ENCODE measurements at places on chromosomes 5 and 9.
A peak's percentile ranks its signal among the peaks of the same experiment; 100 is the strongest.

DNA sequence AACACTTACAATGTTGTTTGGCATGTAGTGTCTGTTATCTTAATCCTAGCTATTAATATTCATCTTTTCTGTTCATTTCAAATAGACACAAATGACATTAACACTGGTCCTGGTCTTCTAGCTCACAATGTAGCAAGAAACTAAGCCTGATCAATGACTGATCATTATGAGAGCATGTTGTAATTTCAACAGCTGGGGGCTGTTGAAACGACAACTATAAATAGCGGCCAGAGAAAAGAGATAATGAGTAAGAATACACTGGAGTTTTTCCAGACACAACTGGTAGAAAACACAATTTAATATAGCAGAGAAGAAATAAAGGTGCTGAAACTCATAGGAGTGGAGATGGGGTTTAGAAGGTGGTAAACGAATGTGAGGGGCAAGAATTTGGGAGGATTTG is 89.2 kb downstream of the HTR4 start:
- no peak for DNase-seq

- no peak for DNase-seq
Measured at GRCh38 chr9:133004999-133005760, 25.6 kb upstream of the GTF3C5 start.

DNA sequence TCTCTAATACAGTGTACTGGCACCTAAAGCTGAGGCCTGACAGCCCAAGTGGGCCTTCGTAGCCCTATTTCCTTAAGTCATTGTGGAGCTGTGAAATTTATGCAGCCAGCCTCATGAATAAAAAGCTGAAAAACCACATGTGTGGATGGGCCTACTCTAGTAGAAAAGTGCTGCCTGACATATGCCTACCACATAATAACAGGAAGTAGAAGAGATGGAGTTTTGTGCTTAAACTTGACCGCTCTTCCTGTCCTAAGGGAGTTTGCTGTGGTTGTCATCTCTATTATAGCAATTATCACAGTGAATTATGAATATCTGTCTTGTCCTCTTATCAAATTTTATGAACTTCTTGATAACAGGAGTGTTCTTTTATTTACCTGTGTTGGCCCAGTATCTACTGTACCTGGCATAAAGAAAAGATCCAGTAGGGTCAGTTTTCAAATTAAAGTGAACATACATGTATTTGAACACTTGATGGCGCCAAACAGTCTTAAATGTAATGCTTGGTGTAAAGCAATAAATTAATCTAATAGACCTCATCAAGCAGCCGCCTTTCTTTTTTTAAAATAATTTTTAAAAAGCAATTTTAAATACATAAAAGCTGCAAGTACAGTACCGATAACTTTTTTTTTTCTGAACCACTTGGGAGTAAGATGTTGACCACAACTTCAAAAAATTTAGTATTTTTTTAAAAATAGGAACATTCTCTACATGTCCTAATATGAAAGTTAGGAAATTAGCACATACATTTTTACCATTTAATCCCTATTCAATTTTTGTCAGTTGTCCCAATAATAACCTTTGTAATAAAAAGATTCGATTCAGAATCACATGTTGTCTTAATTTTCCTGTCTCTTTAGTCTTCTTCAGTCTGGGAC is 51.0 kb downstream of the FKTN start:
- DNase-seq: peak; percentile 19

DNA sequence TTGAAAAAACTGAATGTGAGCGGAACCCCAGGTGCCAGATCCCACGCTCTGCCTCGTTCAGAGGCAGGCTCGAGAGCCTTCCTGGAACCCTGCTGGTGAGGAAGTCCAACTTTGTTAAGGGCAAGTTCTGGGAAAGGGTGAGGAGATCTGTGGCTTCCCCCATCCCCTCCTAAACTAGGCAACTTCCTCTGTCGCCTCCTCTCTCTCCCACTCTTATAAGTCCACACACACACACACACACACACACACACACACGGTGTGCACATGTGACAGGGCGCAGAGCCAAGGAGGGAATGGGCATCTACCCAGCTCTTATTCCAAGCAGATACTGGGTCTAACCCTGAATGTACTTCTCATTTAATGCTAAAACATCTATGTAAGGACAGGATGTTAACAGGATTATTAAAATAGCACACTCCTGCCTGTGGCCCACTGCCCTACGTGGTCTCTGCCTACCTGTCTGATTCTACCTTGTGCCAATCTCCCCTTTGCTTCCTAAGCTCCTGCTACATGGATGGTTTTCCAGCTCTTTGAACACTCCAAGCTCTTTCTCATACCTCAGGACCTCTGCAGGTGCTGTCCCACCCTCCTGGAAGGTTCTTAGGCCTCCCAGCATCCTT is 72.4 kb upstream of the FBXW11 start:
- no peak for DNase-seq

DNA sequence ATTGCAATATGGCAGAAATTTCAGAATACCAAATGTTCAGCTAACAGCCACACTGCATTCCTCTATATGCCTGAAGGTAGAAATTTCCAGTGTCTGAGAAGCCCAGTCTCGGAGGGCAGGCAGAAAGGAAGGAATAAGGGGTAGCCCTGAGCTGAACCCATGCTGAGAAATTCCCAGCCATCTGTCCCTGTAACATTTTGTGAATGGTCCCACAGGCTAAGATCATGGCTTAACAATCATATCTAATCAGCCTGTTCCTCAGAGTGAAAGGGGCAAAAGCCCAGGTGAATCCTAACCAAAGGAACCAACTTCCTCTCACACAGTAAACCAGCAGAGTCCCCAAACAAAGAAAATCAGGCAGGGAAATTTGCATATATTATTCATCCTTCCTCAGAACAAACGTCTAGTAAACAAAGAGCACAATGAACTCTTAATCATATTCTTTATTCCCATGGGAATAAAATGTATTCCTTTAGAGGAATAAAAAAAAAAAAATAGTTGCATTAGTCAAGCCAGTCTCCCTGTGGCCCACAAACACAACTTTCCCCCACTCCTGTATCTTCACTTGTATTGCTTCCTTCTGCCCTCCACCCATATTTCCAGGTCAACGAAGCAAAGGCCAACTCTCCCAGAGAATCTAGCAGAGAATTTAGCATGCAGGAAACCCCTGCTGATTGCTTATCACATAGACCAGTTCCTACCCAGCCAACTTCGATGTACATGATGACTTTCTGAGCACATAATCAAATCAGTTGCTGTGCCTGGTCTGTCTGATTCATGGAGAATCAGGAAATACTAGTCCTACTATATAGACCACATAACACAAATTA is 257.6 kb downstream of the FAM114A2 start:
- no peak for DNase-seq

DNA sequence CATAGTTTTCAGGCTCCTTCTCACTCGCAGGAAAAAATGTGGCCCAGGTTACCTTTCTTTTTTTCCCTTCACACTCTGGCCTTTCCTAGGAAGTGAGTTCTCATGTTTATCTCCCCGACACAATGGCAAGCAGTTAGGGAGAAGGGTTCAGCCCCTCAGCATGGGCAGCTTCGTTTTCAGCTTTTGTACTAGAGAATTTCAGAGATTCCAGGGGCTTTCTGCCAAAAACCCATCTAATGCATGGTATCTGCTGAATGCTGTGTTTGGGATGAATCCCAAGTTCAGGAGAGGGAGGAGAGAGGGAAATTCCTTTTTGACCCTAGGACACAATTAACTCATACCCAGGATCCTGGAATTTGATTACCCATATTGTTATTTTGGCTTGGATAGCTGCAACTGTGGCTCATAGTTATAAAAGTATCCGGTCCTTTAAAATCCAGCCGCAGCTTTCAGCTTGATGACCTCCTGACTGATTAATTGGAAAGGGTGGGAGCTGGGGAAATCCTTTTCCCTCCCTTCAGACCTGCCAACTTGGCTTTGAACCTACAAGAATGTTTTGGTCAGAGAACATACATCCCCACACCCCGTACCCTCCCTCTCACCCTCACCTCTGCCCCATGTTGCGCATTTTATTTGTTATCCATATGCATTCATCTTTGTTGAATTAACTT is 78.4 kb downstream of the TMEM252 start:
- DNase-seq: no peak

- DNase-seq: no peak
Measured at GRCh38 chr5:105616599-105616998, 2054.0 kb upstream of the NUDT12 start.

GRCh38 chr9:27683181-27683580 is 109.9 kb upstream of the C9orf72 start:
- DNase-seq: no peak

- DNase-seq: peak; percentile 36
Measured at GRCh38 chr5:80607832-80608231, 37.8 kb upstream of the ANKRD34B start.

DNA sequence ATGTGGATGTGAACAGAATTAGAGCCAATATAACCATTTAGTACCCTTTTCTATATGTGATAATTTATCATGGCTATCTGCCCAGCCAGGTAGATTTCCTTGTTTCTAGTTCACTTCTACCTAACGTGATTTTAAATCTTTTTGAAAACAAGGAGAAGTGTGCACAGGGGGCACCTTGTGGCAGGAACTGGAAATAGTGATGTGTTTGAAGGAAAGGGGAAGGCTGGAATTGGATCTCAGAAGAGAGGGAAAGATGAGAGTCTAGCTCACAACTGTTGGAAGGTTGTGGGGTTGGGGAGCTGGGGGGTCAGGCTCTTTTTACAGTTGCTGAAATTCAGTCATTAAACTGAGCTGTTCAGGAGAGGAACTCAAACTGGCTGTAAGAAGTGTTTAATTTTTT is 219.5 kb downstream of the KCTD16 start:
- no peak for DNase-seq

- DNase-seq: no peak
Measured at GRCh38 chr5:130138406-130139045, 234.3 kb downstream of the CHSY3 start.

GRCh38 chr9:86369810-86370209 is 15.6 kb upstream of the TUT7 start:
- DNase-seq: no peak

Data from GM12864 (cell line).